Natural killer cell (primary cell): ENCODE measurements at places on chromosomes 2 and 18.

- H3K4me1 ChIP-seq: peaks cover 28% of the 10 kb centered on the region
- H3K27me3 ChIP-seq: no peaks in the 10 kb centered on the region
- peak within 1 kb of the TSS; percentile 70 for H3K4me3 ChIP-seq
- DNase-seq: no peak
- peak within 1 kb of the TSS; percentile 95 for H3K27ac ChIP-seq
Observed at GRCh38 chr2:11155381-11156035, at the start of gene SLC66A3. Gene SLC66A3 (plus strand): TSS chr2:11155467. CDS start chr2:11155547, 80 bp downstream.

- no peak overlapping the region for H3K27ac ChIP-seq
- no peak for DNase-seq
- no peaks in the 10 kb centered on the region for H3K36me3 ChIP-seq
- no peaks in the 10 kb centered on the region for H3K4me1 ChIP-seq
Observed at GRCh38 chr2:240210198-240210965, 69.9 kb upstream of the OTOS start.

GRCh38 chr2:50345701-50346591, 686.0 kb downstream of the NRXN1 start:
- no peak overlapping the region for H3K27ac ChIP-seq
- peaks cover 10% of the 10 kb centered on the region for H3K27me3 ChIP-seq
- no peaks in the 10 kb centered on the region for H3K36me3 ChIP-seq
- DNase-seq: no peak
- H3K4me3 ChIP-seq: no peak overlapping the region

DNA sequence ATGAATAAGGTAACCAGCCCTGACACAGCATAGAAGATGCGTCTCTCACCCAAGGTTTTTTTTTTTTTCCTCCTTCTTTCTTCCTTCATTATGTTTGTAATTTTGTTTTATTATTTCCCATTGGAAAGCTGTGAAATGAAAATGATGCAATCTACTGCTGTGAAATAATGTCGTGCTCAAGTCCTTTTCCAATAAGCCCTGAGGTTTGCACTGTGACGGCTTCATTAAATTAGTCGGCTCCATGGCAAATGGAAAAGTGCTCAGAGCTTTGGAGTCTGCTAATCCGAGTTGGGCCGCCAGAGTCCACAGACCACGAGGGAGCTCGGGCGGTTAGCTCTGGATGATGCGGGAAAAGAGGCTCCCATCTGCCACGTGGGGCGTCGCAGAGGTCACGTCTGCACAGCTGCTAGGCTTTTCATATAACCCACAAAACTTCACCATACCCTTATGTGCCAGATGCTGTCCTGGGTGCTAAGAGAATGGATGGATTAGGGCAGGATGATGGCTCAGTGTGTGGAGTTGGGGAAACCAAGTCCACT, 92.3 kb upstream of the CAPN13 start:
- H3K27me3 ChIP-seq: no peaks in the 10 kb centered on the region
- H3K36me3 ChIP-seq: no peaks in the 10 kb centered on the region
- H3K27ac ChIP-seq: no peak overlapping the region
- H3K4me3 ChIP-seq: no peak overlapping the region
- H3K4me1 ChIP-seq: no peaks in the 10 kb centered on the region

GRCh38 chr2:61597300-61598289, 59.4 kb upstream of the XPO1 start:
- H3K36me3 ChIP-seq: no peaks in the 10 kb centered on the region
- no peak overlapping the region for H3K4me3 ChIP-seq

DNA sequence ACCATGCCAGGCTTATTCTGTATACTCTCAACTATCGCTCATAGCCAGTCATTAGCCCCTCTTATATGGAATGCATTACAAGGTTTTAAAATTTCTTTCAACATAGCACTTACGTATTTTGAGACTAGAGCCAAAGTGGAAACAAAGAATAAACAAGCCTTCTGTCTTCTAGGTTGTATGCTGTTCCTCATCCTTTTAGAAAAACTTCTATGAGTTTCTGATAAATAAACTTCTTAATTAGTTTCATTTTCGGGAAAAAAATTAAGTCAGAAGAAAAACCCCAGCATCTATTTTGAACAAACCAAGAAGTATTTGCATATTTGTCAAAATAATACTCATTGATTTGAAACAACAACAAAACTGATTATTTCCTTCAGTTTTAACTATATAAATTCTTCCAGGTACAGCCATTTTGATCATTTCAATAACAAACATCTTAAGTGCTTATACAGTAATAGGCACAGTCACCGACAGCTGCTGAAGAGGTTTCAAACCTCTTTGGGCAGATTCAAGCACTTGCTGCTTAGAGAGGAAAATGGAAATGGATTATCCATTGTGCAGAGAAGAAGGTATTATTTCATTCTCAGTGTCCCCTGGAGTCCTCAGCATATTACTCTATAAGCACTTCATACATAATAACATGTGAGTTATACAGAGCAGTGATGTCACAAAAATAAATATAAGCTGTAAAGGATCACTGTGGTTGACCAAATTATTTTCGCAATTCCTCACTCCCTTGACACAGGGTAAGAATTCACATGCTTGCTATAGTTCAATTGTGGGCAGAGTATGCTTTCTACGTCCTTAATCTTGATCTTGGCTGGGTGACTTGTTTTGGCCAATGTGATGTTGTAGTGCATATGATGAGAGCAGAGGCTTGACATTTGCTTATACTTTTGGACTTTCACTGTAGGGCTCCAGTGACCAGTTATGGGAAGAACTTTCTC, 833.8 kb downstream of the TRIB2 start:
- no peak overlapping the region for H3K27ac ChIP-seq
- H3K4me1 ChIP-seq: no peaks in the 10 kb centered on the region
- no peak for DNase-seq
- H3K36me3 ChIP-seq: no peaks in the 10 kb centered on the region
- H3K4me3 ChIP-seq: no peak overlapping the region
